Epithelial cell of proximal tubule (primary cell): ENCODE measurements at places on chromosomes 5 and 9. TPM values are rescaled to one million over a fixed set of nuclear protein-coding genes. Genes with fewer than 3 reads are reported as not detected.

The PARP8 gene
- 5.2 and 8.8 TPM in 2 replicates for total RNA-seq

The PRRX2 gene
- total RNA-seq, result 0.17 and 1.7 TPM in 2 replicates

The C5orf22 gene
- total RNA-seq, result 19.8 and 25.0 TPM in 2 replicates

The ADRA1B gene
- 4.0 and 5.9 TPM in 2 replicates for total RNA-seq

The OR1J4 gene
- not detected in 2 replicates for total RNA-seq

The OSTF1 gene
- total RNA-seq, result 21.0 and 31.0 TPM in 2 replicates

The RLN2 gene
- total RNA-seq, result 0.63 and 6.0 TPM in 2 replicates

The CAVIN4 gene
- 0.36 and 0.98 TPM in 2 replicates for total RNA-seq

The PCA3 gene
- not detected in 2 replicates for total RNA-seq

The SHC3 gene
- total RNA-seq, result 4.1 and 5.1 TPM in 2 replicates

The LIX1 gene
- under 0.01 and 0.12 TPM in 2 replicates for total RNA-seq

The CCDC171 gene
- total RNA-seq, result 0.92 and 0.94 TPM in 2 replicates

The ORM1 gene
- total RNA-seq, result not detected in 2 replicates

The RORB gene
- total RNA-seq, result not detected in 2 replicates

The NME5 gene
- total RNA-seq, result 1.0 and 3.1 TPM in 2 replicates
